DMS153 (cell line): ENCODE measurements at places on chromosomes 1 and 21.

DNA sequence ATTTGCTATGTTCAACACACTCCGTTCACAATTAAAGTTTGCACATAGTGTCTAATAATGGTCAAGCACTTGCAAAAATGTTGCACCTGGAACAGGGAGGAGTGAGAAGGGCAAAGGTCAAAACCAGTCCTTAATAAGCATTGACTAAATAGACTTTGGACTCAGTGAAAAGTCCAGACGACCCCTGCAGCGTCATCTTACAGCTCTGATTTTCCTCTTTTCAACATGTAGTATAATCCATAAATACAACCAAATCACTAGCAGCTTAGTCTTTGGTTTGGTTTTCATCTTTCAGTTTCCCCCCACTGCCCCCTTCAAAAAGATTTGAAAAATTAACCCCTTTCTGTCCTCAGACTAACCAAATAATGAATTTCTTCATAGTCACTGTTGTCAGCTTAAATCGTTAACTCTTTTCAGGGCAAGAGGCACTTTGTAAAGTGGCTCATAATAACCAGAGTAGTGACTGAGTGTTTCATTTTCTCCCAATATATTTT lies 290.3 kb downstream of the PTPRC start:
- DNase-seq = no peak

DNA sequence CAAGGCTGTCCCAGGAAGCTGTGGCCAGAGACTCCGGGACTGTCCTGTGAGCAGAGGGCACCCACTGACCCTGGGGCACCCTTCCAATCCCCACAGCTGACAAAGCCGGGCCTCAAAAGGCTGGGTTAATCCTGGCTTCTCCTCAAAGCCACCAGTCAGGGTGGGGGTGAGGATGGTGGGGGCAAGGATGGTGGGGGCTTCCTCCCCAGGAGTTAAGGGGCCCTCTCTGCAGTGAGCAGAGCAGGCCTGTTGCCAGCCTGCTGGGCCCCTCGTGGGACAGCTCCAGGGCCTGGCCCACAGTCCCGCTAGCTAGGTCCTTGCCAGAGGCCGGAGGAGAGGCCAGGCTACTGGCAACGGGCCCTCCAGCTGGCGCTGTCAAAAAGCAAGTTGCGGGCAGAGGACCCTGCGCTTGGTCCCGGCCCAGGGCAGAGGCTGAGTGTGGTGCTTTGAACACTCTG lies 37.9 kb upstream of the CCDC27 start:
- DNase-seq = no peak

DNA sequence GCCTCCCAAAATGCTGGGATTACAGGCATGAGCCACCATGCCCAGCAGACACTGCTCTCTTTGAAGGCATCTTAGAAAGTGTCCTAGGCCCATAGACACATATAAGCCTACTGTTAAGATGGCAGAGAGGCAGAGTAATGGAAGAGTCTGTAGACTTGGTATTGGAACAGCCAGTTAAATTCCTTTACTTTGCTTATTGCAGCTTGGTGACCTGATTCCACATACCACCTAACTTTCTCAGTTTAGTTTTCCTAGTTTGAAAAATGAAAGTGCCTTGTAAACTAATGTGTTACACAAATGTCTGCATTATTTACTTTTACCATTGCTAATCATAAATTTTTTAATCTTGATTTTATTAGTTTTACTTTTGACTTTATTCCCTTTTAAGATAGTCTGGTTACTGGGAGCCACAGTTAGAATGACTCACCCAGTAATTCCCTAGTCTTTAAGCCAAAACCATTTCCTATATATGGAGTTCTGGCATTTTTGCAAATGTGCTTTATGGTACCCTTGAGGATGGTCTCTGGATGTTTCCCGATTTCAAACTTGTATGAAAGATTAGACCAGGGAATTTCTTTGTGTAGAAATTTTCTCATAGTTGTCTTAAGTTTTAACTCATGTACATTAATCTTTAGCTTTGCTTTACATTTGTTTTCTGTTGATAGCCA lies 6.4 kb downstream of the SMAP2 start:
- DNase-seq = no peak

DNA sequence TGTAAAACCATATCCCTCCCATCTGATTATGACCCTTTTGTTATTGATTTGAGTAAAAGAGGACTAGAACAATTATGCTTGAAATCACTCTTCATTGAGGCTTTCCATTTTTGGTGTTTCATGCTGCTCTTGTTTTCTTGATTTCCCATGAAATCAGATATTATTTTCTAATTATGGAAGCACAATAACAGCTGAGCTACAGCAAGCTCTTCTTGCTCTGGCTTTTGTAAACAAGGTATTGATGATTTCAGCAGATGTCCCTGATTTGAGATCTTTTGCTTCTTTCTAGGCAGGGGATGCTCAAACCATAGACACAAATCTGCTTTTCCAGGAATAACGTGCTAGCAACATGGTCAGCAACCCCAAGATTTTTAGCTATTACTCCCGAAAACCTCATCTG lies 607.8 kb downstream of the NCAM2 start:
- DNase-seq = no peak

DNA sequence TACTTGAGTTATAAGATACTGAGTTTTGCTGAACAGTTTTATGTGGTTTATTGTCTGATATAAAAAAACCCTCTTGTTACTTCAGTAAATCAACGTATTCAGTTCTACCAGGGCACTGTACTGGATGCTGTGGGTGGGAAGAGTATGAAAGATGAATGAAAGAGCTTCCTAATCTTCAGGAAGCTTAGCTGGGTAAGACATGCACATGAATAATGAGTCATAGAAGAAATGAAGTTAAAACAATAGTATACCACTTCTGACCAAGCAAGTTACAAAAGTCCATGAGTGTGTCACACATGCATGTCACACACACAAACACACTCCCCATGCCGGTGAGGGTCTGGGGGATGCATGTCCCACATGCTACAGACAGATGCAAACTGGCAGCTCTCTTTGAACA lies 105.9 kb downstream of the SIPA1L2 start:
- no peak for DNase-seq

DNA sequence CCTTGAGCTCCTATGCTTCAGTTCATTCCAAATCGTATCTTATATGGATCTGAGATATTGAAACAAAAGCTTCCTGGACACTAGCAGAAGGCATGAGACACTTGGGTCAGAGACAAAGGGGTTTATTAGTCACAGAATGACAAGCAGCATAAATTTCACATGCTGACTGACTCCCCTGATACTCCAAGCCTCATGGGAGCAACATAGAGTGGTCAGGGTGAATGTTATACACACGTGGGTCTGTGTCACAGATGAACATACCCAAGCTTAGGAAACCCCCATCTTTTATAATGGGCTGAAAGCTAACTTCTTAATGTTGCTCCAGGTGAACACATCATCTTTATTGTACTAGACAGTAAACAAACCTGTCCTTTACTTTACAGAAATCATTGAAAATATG lies 599.9 kb upstream of the RGS18 start:
- no peak for DNase-seq

DNA sequence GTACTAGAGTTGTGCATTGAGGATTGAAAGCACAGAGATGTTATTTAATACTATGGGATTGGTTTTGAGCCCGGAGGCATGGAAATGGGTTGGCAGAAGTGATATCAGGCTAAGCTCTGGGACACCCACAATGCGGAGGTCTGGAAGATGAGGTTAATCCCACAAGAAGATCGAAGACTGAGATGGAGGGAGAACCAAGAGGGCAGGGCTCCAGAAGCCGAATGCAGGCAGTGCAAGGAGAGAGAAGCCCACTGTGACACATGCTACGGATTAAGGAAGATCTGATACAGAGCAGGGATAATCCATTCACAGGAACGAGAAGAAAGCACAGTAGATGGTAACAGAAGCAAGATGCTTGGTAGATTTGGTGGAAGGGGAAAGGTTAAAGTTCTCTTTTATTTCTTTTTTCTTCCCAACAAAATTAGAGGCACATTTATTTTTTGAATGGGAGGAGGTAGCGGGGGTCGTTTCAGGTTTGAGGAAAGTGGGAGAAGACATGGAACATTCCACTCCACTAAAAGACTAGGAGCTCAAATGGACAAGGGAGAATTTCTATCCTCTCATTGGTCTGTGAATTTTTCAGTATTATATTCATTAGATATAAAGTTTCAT lies 113.2 kb downstream of the NCAM2 start:
- no peak for DNase-seq

- no peak for DNase-seq
These were observed 50.1 kb downstream of the RPS6KA1 start for GRCh38 chr1:26579681-26580111.

DNA sequence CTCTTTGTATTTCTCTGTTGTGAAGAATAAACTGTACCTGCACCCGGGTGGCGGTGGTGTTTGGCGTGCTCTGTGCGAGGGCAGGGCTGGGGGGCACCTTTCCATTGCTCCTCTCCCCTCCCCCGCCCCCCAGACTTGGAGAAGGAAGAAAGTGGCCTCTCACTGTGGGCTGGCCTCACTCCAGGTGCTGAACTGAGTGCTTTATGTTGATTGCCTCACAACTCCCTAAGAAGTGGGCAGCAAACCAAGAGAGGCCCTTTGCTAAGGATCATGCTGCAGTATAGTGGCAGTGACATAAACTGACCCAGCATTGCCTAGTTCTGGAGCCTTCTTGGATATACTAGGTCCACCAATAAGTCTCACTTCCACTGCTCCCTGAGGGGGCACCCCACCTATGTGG lies 20.2 kb downstream of the A3GALT2 start:
- DNase-seq = no peak

DNA sequence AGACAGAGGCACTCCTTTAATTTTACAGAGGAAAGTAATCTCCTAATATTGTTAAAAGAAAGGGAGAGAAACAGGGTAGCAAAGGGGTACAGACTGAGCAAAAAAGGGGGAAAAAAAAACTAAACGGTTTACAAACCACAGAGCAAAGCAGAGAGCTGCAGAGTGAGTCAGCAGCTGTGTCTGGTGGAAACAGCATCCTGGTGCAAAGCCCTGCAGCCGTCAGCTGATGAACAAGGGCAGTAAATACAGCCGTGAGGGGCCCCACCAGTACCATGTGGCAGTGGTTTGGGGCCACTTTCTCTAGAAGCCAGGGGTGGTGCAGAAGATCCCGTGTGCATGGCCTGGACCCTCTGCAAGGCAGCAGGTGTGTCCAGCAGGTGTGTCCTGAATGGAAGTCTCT lies 111.3 kb downstream of the ERG start:
- no peak for DNase-seq
